ENCODE measurements at places on chromosomes 3 and 15.

DNA sequence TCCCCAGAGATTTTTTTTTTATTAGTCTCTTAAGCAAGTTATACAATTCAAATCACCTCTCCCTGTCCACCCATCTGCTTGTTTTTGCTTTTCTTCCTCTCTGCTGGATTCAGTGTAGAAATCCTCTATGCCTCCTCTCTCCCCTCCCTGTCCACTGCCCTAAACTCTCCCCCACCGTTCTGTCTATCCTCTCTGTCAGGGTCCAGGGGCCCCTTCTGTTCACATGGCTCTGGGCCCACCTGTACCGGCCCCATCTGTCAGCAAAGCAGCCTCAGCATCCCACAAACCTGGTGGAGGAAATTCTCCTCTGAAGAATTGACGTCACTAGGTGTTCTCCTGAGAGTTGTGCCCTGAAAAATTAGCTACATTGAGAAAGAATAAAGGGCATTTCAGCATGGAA lies 137.6 kb upstream of the CMC1 start:
- no peak for DNase-seq

DNA sequence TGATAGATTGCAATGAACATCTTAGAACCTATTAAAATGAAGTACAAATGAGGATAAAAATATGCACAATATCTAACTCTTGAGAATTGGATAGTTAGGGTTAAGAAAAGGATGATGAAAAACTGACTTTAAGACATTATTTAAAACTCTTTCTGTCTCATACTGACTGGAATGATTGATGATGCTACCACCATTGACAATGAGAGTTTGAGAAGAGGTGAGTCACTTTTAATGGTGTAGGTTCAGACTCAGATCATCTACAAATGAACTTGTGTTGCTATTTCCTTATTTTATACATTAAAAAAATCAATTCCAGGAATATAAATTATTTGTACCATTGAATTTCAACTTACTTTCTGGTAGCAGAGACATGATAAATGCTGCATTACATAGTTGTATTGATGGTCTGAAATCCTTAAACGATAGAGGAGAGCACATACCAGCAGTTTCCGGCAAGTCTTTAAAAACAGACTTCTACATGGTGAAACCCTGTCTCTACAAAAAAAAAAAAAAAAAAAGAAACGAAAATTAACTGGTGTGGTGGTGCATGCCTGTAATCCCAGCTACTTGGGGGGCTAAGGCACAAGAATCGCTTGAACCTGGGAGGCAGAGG lies 409.0 kb downstream of the OTOL1 start:
- no peak for DNase-seq

- DNase-seq = no peak
Measured at GRCh38 chr3:192858849-192859585, 58.6 kb downstream of the MB21D2 start.

GRCh38 chr15:93063262-93063671 lies 25.7 kb downstream of the RGMA start:
- no peak for DNase-seq

- no peak for DNase-seq
Measured at GRCh38 chr3:24135280-24135679, 190.2 kb downstream of the NR1D2 start.

DNA sequence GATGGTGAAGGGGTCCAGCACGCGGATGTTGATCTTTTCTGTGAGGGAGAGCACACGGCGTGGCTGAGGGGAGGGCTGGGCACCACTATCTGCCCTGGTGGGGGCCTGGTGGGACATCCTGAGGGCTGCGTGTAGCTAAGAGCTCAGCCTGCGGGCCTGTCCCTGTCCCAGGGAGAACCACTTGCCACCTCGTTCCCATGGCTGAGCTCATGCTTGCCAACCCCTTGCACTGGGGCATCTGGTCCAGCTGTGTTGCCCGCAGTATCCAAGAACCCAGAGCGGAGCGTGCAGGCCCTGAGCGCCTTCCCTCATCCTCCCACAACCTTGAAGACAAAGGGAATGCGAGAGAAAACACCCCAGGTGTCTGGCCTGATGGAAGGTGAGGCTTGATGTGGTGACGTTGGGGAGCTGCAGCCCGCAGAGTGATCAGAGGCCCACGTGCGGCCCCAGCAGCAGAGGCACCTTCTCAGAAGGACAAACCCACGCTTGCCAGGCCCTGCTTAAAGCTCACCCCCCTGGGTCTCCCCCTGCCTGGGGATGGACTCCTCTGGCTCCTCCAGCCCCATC lies 28.9 kb downstream of the TKT start:
- no peak for DNase-seq
